ENCODE measurements at places on chromosomes 1 and 21.

DNA sequence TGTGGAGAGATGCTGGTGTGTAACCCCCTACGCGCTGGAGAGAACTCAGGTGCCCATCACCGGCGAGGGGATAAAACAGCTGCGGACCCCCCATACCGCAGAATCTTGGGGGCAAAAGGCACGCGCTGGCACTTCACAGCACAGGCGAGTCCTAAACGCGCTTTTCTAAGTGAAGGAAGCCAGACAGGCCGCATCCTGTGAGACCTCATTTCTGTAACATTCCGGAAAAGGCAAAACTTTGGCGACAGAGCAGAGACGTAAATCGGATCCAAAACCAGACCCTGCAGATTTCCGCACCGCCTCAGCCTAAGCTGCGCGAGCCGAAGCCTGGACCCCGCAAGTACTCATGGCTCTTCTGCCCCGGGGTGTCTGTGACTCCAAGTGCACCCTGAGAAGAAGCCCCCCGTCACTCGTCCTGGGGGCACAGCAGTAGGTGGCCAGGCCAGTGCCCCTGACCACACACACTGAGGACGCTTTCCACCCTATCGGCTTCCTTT is 60.9 kb downstream of the SLX9 start:
- DNase-seq = no peak

GRCh38 chr21:29708401-29708800 is 231.4 kb downstream of the GRIK1 start:
- no peak for DNase-seq

GRCh38 chr1:19410393-19410792 is 74.9 kb downstream of the CAPZB start:
- no peak for DNase-seq

DNA sequence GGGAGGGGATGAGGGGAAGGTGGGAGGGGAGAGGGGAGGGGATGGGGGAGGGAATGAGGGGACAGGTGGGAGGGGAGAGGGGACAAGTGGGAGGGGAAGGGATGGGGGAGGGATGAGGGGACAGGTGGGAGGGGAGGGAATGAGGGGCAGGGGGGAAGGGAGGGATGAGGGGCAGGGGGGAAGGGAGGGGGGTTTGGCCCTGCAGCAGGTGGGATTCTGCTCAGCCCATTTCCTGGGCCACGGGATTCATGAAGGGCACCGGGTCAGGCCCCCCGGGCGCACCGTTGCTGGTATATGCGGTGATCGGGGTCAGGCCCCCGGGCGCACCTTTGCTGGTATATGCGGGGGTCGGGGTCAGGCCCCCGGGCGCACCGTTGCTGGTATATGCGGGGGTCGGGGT is 15.1 kb upstream of the SAMD11 start:
- peak; percentile 9 for DNase-seq

- no peak for DNase-seq
Measured at GRCh38 chr1:237903961-237904360, 13.2 kb upstream of the ZP4 start.

- no peak for DNase-seq
Measured at GRCh38 chr1:161267321-161267720, 8.8 kb downstream of the PCP4L1 start.

GRCh38 chr1:94541246-94542087 is at the start of gene F3:
Gene F3 (minus strand): TSS chr1:94541759. CDS start chr1:94541636, 123 bp downstream.
- DNase-seq = peak; percentile 37

DNA sequence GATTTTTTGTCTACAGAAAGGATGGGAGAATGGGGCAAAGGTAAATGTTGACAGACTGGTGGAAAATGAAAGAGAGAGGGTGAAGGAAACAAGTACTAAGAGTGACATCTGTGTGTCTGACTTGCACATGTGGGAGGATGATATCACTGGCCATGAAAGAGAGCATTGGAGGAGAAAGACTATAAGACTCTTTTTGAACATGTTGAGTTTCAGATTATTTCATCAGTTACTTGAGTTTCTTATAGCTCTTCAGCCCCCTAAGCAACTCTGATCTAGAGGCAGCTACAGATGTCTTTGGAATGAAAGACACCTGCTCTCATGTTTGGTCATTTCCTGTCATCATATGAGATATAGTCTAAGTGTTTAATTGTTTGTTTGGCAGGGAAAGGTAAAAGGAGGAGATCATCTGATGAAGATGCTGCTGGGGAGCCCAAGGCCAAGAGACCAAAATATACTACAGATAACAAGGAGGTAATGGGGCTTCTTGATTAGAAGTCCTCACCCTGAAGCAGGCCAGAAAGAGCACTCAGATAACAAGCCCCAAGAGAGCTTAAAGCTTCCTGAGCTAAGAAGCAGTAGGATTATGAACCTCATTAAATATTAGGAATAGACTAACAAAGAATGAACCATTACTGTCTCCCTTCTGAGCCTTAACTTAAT is 4.5 kb downstream of the POLR3C start:
- DNase-seq = no peak

- no peak for DNase-seq
Measured at GRCh38 chr1:109887884-109888283, 22.8 kb upstream of the CSF1 start.

DNA sequence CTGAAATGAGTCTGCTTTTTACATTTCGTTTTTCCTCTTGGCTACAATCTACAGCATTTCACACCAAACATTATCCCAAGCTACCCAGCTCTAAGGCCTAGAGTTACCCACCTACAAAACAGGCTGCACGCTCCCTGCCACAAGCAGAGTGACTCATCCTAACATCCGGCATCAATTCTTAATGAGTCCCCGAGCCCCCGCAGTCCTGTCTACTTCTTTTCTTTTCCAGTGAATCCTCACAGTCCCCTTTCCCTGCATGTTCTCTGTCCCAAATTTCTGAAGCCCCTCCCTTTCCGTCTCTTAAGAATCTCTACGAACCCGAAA is 650 bp downstream of the PCNX2 start:
- no peak for DNase-seq

DNA sequence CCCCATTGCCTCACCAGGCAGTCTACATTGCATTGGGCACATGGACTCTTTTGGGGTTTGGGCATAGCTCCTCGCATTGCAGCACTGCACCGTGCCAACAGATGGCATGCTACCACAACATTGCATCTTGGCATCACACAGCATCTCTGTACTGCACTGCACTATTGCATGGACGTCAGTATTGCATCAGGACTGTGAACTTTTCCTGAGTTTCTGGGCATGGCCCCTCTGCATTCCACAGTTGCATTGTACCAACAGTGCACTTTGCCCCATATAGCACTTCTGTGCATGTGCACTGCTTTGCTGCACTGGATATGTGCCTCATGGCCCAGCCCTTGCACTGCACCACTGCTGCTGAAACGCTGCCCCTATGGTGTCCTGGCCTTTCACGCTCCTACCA is 9.6 kb downstream of the PTPRU start:
- no peak for DNase-seq

- no peak for DNase-seq
Measured at GRCh38 chr1:181396811-181397210, 86.5 kb upstream of the CACNA1E start.
